ENCODE measurements at places on chromosomes 7 and 10. TPM values are rescaled to one million over a fixed set of nuclear protein-coding genes. Genes with fewer than 3 reads are reported as not detected.

- no peak for DNase-seq
Observed at GRCh38 chr10:103493916-103494877, 692 bp downstream of the NEURL1 start.

- DNase-seq = no peak
Observed at GRCh38 chr10:28049286-28049685, 50.4 kb upstream of the ODAD2 start.

GRCh38 chr7:33614357-33615117 lies 290.8 kb upstream of the BMPER start:
- DNase-seq = no peak

DNA sequence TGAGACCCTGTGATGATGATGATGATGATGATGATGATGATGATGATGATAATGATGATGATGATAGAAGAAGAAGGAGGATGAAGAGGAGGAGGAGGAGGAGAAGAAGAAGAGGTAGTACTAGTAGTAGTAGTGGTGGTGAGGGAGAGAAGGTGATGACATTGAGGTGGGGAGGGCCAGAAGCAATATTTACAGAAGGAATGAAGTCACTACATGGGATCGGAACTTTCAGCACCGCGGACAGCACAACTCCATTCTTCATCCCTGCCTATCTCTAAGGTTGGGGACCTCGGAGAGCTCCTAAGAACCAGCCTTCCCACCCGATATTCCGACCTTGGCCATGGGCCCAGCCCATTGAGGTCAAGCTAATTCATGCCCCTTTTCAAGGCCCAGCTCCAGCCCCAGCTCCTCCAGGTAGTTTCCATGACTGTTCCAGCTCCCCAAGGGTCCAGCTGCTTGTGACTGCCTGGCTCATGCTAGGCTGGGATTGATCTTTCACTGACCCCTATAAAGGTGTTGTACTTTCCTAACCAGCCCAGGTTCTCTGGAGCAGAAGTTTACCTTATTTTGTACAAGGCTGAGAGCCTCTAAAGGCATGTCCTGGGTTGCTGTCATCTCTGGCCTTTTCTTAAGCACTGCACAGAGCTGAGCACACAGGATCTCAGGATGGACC lies 10.3 kb downstream of the CRHR2 start:
- peak; percentile 85 for DNase-seq

- peak; percentile 54 for DNase-seq
Observed at GRCh38 chr10:5632446-5632845, 33.9 kb downstream of the ASB13 start.

DNA sequence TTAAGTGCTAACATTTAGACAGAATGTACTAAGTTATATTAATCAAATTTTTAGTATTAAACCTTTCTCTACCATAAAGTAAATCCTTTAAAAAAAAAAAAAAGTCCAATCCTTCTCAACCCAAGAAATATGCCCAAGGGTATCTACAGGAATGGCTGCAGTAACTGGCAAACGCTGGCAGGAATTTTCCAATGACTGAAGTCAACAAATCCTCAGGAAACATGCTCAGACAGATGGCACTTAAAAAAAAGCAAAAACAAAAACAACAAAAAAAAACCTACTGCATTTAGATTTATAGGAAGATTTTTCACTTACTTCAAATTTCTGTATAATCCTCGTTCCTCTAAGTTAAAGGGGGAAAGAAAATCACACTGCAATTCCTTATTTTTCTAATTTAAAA lies 666 bp downstream of the SVIL start:
- DNase-seq = no peak

The KNDC1 gene
- 10.1 TPM for polyA plus RNA-seq

The EGR2 gene
- 1.6 TPM for polyA plus RNA-seq

The SFTPA1 gene
- not detected for polyA plus RNA-seq

The LEP gene
- polyA plus RNA-seq = 0.40 TPM

All from renal pelvis (tissue), 12 donors.